ENCODE measurements at places on chromosomes 3 and 15.

- no peak for DNase-seq
These were observed 13.4 kb downstream of the DHX36 start for GRCh38 chr3:154310840-154311239.

GRCh38 chr15:86317384-86317740 is 237.7 kb downstream of the AGBL1 start:
- DNase-seq, result no peak

- DNase-seq, result no peak
These were observed 55.2 kb downstream of the RBPMS2 start for GRCh38 chr15:64720188-64720587.

DNA sequence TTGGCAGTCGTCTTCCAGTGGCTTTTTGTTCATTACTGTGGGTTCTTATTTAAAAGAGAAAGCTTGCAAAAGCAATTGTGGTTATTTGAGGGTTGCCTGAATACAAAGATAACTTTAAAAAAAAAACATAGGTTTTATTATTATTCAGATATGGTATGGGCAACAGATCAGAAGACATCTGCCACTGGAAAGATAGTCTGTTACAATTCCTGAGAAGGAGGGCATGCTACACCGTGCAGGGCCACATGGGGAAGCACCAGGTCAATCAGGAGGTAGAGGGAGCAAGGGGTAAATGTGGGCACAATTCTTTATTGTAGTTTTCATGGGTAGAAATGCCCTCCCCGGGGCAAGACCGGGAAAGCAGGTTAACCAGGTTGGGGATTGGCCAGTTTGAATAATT is 46.5 kb downstream of the BBS4 start:
- DNase-seq, result no peak

- peak; percentile 19 for DNase-seq
These were observed 130.5 kb downstream of the FOXB1 start for GRCh38 chr15:60134609-60135008.
